Left hindlimb (tissue), 1 donor: ENCODE measurements at places on chromosomes 16 and 17.

DNA sequence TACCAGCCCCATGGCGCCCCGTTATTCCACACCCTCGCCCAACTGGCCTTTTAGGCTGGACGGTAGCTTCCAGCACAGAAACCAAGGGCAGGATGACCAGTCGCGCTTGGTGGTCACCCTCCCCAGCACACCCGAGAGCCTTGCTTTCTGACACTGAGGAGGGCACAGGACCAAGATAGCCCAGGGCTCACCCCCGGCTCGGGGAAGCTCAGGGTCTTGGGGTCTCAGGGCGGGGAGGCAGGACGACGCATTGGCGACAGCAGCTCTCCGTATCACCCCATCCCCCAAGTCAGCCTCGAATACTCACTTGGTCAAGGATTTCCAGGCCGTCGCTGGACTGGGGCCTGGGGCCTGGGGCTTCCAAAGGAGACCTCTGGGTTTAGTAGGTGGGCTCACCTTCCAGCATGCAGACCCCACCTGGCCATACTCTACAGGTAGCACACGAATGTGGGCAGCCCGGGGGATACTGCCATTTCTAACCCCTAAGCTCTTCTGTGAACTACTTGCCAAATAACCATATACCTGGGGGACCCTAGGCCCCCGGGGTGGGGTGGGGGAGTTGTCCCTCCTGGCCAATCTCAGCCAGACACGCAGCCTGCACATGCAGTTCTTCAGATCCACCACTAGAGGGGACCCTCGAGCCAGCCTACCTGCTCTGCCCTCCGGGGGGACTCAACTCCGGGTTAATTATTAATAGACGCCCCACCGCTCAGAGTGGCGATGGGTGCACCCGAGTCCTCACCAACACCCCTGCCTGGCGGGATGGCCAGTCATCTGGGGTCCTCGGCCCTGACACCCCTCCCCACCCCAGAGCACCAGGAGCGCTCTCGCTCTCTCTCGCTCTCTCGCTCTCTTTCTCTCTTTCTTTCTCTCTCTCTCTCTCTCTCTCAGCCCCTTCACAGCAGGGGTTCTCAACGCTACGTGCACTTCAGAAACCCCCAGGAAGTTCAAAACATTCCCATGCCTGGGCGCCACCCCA, 30.0 kb downstream of the TBC1D16 start:
- peak; percentile 52 for DNase-seq

- DNase-seq, result no peak
Measured at GRCh38 chr16:65833171-65833871, 533.2 kb upstream of the CDH5 start.

DNA sequence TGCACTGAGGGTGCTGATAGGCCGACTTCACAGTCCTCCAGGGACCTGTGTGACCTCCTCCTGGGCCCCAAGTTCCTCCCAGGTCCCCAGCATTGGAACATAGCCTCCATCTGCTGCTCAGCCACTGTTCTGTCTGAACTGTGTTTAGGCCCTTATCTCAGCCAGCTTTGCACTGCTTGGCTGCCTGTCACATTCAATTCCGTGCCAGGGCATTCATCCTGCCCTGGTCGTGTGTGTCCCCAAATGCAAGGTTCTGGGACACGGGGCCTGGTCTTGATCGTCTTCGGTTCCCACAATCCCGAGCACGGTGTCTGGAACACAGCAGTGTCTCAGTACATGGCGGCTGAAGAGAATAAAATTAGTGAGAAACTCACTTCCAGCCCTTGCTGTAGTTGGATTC, 69.9 kb upstream of the NFAT5 start:
- DNase-seq, result no peak

- DNase-seq, result no peak
Measured at GRCh38 chr17:28488533-28489276, 15.3 kb downstream of the SLC13A2 start.

- no peak for DNase-seq
Measured at GRCh38 chr17:50125420-50125997, 4.5 kb downstream of the SAMD14 start.
